Stimulated activated CD4-positive, alpha-beta T cell treated with anti-CD3 and anti-CD28 coated beads, Interleukin-4, amount 100 ng/mL, for 48 hours (primary cell): ENCODE measurements at places on chromosomes 2 and 18.

DNA sequence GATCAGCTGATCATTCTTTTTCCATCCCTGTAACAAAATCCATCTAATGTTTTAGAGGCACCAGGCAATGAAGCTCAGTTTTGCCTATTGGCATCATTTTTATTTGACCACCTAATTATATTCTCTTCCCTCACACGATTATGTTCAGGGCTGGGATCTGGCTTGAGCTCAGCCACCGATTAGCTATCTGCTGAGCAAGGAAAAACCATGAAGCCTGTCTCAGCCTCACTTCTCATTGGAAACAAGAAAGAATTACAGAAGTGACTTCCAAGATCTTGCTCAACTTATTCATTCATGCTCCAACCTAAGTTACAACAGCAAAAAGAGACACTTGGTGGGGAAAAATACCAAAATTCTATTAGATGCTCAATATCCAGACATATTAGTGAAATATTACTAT is 139.0 kb upstream of the SH3BP4 start:
- no peak for DNase-seq

GRCh38 chr2:203796248-203797010 is 71.1 kb upstream of the CTLA4 start:
- no peak for DNase-seq

DNA sequence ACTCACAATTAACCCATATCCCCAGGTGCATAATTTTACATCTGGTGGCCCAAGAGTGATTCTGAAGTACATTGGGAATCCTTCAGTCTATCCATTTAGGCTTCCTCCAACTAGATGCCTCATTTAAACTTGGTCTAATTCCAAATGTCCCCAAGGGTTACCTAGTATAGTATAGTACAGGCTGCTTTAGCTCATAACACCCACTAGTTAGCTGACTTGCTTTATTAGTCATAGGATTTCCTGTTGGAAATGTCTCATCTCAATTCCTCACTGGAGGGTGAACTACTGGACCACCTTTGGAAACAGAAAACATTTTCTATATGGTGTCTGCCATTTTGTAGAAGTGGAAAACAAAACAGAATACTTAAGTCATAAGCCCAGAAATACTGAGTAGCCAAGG is 202.5 kb upstream of the SESTD1 start:
- no peak for DNase-seq

- no peak for DNase-seq
Observed at GRCh38 chr2:197308585-197308984, 2.0 kb downstream of the ANKRD44 start.

GRCh38 chr2:174223388-174223787 is 24.9 kb downstream of the OLA1 start:
- DNase-seq = no peak

GRCh38 chr18:50862401-50862800 is 16.5 kb upstream of the ME2 start:
- no peak for DNase-seq

- DNase-seq = no peak
Observed at GRCh38 chr2:164903951-164904350, 51.4 kb downstream of the SLC38A11 start.

GRCh38 chr18:73924307-73924706 is 223.3 kb downstream of the FBXO15 start:
- DNase-seq = no peak

- no peak for DNase-seq
Observed at GRCh38 chr18:58505181-58505580, 123.7 kb downstream of the ALPK2 start.

DNA sequence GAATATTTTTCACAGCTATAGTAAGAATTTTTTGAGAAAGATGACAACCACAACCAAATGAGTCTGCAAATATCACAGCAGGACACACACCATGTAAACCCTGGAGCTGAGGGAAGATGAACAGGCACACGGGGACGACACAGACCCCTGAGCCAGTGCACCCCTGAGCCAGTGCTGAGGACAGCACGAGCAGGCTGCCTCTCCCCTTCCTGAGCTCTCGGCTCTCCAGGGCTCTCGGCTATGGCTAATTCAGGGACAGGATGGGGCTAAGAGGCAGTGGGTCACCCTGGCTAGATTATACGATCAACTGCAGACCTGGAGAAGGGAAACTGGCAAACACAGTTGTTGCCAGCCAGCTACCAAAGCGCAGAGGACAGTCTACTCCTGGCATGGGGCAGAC is 41.4 kb downstream of the TGFBRAP1 start:
- DNase-seq = no peak

- DNase-seq = no peak
Observed at GRCh38 chr2:241273210-241274020, 42.1 kb downstream of the HDLBP start.

- no peak for DNase-seq
Observed at GRCh38 chr18:56391931-56392590, 246.3 kb downstream of the TXNL1 start.
